CD8-positive, alpha-beta memory T cell (primary cell): ENCODE measurements at places on chromosomes 4 and X. TPM values are rescaled to one million over a fixed set of nuclear protein-coding genes. Genes with fewer than 3 reads are reported as not detected.

GRCh38 chrX:123961268-123962005 lies at the start of gene STAG2:
Gene STAG2 (plus strand): TSS chrX:123961706. CDS start chrX:124022628, 60,922 bp downstream.
- H3K36me3 ChIP-seq, result no peaks in the 10 kb centered on the region
- H3K27me3 ChIP-seq, result no peaks in the 10 kb centered on the region
- peaks cover 14% of the 10 kb centered on the region for H3K4me1 ChIP-seq
- peak within 1 kb of the TSS; percentile 93 for H3K27ac ChIP-seq
- DNase-seq, result peak; percentile 15

DNA sequence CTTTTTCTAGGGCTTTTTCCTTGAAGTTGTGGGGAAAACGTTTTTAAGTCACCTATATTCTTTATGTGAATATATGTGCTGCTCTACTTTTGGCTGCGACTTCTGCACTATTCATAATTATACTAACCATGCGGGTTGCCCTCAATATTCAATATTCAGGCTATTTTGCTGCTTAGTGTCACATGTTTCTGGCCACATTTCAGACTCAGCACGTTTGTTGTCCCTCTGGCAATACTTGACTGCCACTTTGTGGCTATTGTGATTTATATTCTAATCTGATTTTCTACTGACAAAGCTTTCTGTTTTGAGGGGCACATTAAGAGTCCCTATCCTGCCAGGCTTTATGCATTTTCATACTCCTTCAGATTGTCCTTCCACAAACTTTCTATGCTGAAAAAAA lies 63.9 kb upstream of the CT45A1 start:
- H3K36me3 ChIP-seq, result no peaks in the 10 kb centered on the region
- no peak overlapping the region for H3K4me3 ChIP-seq
- no peak overlapping the region for H3K27ac ChIP-seq

GRCh38 chr4:158861281-158861680 lies 92.5 kb downstream of the FNIP2 start:
- H3K27me3 ChIP-seq, result no peaks in the 10 kb centered on the region
- H3K36me3 ChIP-seq, result peaks cover 9% of the 10 kb centered on the region
- no peak overlapping the region for H3K4me3 ChIP-seq

- H3K27ac ChIP-seq, result no peak overlapping the region
- H3K4me1 ChIP-seq, result no peaks in the 10 kb centered on the region
- H3K36me3 ChIP-seq, result no peaks in the 10 kb centered on the region
- no peak overlapping the region for H3K4me3 ChIP-seq
- no peaks in the 10 kb centered on the region for H3K27me3 ChIP-seq
These were observed 5.9 kb upstream of the RAB40AL start for GRCh38 chrX:102930990-102931756.

DNA sequence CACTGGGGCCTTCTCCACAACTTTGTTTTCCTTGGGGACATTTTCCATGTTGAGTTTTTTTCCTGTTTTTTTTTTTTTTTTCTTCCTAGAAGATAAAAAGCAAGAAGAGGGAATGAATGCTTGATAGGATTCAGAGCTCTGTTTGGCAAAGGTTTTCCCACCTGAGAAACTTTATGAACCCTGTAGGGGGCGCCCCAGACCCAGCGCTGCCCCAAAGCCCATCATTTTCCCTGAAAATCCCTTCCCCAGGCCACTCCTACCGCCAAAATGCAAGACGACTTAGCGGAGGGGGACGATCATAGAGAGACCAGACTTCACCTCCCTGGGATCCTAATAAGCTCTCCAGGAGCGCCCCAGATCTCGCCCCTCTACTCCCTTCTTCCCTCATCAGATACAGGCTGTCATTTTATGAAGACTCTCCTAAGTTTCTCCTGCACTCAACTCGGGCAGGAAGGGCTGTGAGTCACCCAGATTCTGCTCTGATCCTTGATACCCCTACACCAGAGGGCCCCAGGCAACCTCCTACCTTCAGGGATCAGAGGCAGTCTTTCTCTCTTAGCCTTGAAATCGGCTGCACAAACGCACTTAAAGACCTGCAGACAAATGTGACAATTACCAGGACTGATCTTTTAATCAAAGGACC lies 1.4 kb downstream of the BEX5 start:
- H3K4me1 ChIP-seq, result peaks cover 3% of the 10 kb centered on the region
- no peak overlapping the region for H3K27ac ChIP-seq
- H3K27me3 ChIP-seq, result no peaks in the 10 kb centered on the region
- DNase-seq, result peak; percentile 17

DNA sequence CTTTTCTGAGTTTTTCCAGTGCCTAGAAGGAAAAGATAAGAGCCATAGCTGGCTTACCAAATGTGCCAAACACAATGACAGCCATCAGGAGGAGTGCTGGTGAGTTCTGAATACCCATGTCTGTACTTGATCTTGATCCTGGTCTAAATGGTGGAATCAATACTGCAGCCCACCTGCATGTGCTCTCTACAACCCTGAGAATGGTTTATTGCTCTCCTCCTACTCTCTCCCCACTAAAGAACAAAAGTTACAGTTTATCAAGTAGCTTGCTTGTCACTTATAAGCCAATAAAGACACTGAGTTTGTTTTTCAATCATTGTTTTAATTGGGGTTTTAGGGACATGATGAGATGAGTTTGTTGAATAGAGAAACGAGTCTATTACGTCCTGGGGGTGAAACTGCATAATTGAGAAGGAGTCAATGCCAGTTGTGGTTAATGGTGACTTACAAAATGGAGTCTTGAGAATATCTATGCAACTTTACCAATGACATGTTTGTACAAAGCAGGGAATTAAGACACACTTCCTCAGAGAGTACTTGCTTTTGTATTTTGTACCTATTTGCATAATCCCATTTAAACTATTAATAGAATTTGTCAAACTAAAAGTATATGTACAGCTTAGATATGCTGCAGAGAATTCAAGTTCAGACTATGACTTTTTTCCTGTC lies 20.8 kb upstream of the CXCL3 start:
- no peak overlapping the region for H3K4me3 ChIP-seq
- H3K27me3 ChIP-seq, result no peaks in the 10 kb centered on the region
- H3K4me1 ChIP-seq, result no peaks in the 10 kb centered on the region
- H3K27ac ChIP-seq, result no peak overlapping the region
- DNase-seq, result no peak

DNA sequence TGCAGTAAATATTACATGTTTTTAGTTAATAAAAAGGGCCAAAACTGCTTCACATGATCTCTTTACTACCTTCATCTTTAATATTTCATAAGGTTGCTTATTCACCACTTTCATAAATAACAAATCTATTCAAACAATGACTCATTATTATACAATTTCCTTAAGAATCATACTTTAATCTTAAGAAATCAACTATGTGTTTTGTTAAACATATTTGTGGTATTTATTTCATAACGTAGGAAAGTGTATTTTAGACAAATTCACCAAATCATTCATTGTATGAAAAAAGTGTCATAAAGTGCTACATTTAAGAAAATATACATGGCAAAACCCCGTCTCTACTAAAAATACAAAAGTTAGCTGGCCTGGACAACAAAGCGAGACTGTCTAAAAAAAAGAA lies 150.5 kb upstream of the RXFP1 start:
- no peaks in the 10 kb centered on the region for H3K4me1 ChIP-seq
- H3K4me3 ChIP-seq, result no peak overlapping the region
- H3K27ac ChIP-seq, result no peak overlapping the region
- DNase-seq, result no peak
- no peaks in the 10 kb centered on the region for H3K36me3 ChIP-seq

GRCh38 chrX:13598877-13599276 lies 29.5 kb downstream of the EGFL6 start:
- no peaks in the 10 kb centered on the region for H3K36me3 ChIP-seq
- DNase-seq, result no peak
- no peaks in the 10 kb centered on the region for H3K4me1 ChIP-seq
- H3K27me3 ChIP-seq, result no peaks in the 10 kb centered on the region

DNA sequence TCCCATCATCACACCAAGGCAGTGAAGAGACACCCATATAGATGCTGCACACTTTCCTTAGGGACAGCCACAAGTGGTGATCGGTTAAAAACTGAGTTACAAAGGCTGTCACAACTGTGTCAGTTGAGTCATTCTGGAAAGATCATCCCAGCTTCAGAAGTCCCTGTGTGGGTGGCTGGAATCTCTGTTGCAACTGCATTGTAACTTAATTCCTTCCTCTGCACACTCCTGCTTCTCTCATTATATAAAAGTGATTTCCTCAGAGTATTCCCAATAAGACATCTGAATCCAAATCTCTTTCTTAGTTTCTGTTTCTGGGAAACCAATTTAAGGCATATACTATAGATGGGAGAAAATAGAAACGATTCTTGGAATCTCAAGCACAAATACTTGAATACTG lies 88.1 kb downstream of the FSTL5 start:
- no peaks in the 10 kb centered on the region for H3K4me1 ChIP-seq
- DNase-seq, result no peak
- no peak overlapping the region for H3K27ac ChIP-seq
- H3K4me3 ChIP-seq, result no peak overlapping the region

DNA sequence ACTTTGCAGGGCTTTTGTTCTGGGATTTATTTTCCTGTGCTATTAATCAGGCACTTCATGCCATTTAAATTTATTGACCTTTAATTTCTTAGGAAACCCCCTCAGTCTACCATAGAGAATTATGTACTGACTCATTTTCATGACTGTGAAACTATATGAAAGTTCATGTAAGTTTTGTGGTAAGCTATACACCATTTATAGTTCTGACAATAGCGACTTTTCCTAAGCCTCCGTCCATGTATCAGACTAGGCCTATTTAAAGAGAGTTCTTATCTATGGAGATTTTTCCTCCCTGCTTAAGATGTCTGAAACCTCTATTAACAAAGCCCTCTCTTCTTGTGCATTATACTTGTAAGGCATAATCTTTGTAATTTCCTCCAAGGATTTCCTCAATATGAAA lies 111.6 kb downstream of the AFF2 start:
- H3K27ac ChIP-seq, result no peak overlapping the region
- DNase-seq, result no peak
- H3K36me3 ChIP-seq, result no peaks in the 10 kb centered on the region

DNA sequence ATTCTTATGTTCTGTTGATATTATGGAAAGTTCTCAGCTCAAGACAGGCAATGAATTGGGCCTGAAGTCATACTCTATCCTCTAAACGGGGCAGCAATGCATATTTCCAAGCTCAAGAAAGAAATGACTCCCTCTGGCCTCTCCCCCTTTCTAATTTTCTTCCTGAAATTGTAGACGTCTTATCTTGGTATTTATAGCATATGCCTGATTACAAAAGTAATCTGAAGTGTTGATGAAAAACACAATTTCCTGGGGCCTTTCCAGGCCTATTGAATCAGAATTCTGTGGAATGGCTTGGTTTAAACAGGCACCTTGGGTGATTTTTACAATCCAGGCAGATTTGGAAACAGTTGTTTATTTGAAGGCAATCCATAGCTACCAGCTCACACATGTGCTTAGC lies 21.4 kb upstream of the PGRMC2 start:
- H3K4me1 ChIP-seq, result no peaks in the 10 kb centered on the region
- H3K36me3 ChIP-seq, result no peaks in the 10 kb centered on the region
- no peak for DNase-seq

GRCh38 chr4:41057467-41057866 lies 156.9 kb downstream of the APBB2 start:
- H3K27me3 ChIP-seq, result no peaks in the 10 kb centered on the region
- no peak overlapping the region for H3K27ac ChIP-seq
- H3K4me3 ChIP-seq, result no peak overlapping the region
- no peaks in the 10 kb centered on the region for H3K4me1 ChIP-seq
- no peaks in the 10 kb centered on the region for H3K36me3 ChIP-seq
- no peak for DNase-seq

DNA sequence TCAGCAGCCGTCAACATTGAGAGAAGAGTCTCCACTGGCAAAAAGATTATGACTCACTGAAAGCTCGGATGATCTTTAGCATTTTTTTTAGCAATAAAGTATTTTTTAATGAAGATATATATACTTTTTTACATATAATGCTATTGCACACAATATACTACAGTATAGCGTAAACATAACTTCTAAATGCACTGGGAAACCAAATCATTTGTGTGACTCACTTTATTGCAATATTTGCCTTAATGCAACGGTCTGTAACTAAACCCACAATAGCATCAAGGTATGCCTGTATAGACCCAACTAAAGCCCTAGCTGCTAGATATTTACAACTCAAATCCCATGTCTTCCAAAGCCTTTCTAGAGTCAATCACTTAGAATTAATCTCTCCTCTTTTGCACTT lies 52.3 kb upstream of the EDNRA start:
- no peak overlapping the region for H3K4me3 ChIP-seq
- no peak overlapping the region for H3K27ac ChIP-seq
- no peaks in the 10 kb centered on the region for H3K4me1 ChIP-seq
- DNase-seq, result no peak
- no peaks in the 10 kb centered on the region for H3K36me3 ChIP-seq
- H3K27me3 ChIP-seq, result no peaks in the 10 kb centered on the region

DNA sequence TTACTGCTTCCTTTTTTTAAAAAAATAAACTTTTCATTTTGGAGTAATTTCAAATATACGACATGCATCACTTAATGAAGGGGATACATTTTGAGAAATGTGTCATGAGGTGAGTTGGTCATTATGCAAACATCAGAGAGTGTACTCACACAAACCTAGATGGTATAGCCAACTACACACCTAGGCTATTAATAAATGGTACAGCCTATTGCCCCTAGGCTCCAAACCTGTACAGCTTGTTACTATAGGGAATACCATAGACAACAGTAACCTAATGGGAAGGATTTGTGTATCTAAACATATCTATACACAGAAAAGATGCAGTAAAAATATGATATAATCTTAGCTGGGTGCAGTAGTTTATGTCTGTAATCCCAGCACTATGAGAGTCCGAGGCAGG lies 29.1 kb downstream of the SETD7 start:
- H3K36me3 ChIP-seq, result no peaks in the 10 kb centered on the region
- peaks cover 25% of the 10 kb centered on the region for H3K4me1 ChIP-seq
- H3K4me3 ChIP-seq, result no peak overlapping the region
- DNase-seq, result no peak

- no peak overlapping the region for H3K27ac ChIP-seq
- H3K36me3 ChIP-seq, result no peaks in the 10 kb centered on the region
- H3K27me3 ChIP-seq, result no peaks in the 10 kb centered on the region
- DNase-seq, result no peak
- no peaks in the 10 kb centered on the region for H3K4me1 ChIP-seq
- no peak overlapping the region for H3K4me3 ChIP-seq
These were observed 50.4 kb downstream of the MID1 start for GRCh38 chrX:10569946-10570345.

- H3K4me1 ChIP-seq, result no peaks in the 10 kb centered on the region
- no peak for DNase-seq
- H3K27me3 ChIP-seq, result no peaks in the 10 kb centered on the region
- H3K36me3 ChIP-seq, result no peaks in the 10 kb centered on the region
- no peak overlapping the region for H3K27ac ChIP-seq
These were observed 1189.6 kb downstream of the PCDH18 start for GRCh38 chr4:136342666-136343065.

Gene STPG2
- total RNA-seq, result not detected

Gene TCEANC
- total RNA-seq, result 3.4 TPM

Gene SPP1
- total RNA-seq, result 4.9 TPM

Gene IL2
- 173 TPM for total RNA-seq

Gene ADH7
- not detected for total RNA-seq
